ENCODE measurements at places on chromosomes 6 and 20.

- DNase-seq: no peak
Measured at GRCh38 chr20:50868509-50869495, 62.4 kb downstream of the ADNP start.

DNA sequence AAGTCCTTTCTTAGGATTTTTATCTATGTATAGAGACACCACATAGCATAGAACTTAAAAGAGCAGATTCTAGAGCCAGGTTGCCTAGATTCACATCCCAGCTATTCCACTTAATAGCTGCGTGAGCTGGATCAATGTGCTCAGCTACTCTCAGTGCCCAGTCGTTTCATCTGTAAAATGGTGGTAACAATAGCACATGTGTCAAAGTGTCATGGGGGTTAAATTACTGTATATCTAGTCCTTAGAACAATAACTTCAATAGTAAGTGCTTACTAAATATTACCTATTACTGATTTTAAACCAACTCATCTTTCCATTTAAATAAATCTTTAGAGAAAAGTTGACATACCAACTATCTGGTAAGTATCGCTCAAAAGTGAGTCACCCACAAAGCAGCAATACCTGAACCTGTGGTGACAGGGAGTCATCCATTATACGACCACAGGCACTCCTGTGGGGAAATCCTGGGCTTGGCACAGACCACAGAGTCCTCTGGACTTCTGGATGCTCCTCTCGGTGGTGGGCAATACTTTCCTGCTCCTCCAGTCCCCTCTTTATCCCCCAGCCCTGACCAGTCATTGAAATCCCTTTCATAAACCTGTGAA, 154.8 kb downstream of the PDSS2 start:
- DNase-seq: peak; percentile 39

- DNase-seq: no peak
Measured at GRCh38 chr20:62694868-62695267, 13.8 kb upstream of the NTSR1 start.

DNA sequence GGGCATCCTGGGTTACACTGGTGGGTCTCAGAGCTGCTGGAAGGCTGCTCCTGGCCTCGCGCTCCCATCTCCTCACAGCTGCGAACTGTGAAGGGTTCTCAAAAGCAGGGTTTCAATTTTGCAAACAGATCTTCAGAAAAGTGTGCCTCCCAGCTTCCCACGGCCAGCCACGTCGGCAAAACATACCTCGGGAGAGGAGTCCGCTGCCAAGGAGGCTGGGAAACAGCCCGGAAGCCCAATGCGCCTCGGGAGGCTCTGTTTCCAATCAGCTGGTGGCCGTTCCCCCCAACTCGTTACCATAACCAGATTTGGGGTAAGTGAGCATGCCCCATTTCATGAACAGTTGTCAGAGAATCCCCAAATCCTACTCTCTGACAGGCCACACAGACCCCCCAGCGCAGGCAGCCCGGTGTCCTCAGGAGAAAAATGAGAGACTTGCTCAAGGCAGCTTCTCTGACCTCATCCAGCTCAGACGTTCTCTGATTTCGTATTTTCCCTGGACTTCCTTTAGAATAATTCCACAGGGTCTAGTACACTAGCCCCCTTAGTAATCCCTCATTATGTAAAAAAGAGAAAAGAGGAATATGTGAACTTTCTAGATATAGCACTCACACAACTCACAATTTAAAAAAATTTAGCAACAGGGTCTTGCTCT, 98.4 kb downstream of the SNX5 start:
- DNase-seq: peak; percentile 54
